ENCODE measurements at places on chromosomes 2 and 18.

- no peak for DNase-seq
Measured at GRCh38 chr2:122156176-122156890, 400.9 kb downstream of the TSN start.

GRCh38 chr2:233793465-233794127, 15.5 kb downstream of the MROH2A start:
- DNase-seq: no peak

- no peak for DNase-seq
Measured at GRCh38 chr18:37482002-37482401, 83.6 kb downstream of the CELF4 start.

- no peak for DNase-seq
Measured at GRCh38 chr2:133426791-133427190, 141.5 kb downstream of the NCKAP5 start.

DNA sequence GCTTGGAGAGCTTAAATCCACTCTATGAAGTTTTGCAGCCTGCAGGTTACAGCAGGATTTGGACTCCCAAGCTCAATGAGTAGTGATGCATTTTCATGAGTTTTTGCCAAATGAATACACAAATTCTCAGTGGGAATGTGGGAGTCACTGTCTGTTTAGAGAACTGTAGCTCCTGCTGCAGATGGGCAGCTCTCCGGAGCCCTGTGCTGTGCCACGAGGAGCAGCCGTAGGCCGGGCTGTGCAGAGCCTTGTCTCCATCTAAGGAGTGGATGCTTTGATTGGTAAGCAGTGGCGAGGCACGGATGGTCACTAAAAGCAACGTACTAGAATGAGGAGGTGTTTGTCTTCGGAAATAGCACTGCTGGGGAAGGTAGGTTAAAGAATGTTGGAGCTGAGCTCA, 96.0 kb upstream of the NFATC1 start:
- no peak for DNase-seq

DNA sequence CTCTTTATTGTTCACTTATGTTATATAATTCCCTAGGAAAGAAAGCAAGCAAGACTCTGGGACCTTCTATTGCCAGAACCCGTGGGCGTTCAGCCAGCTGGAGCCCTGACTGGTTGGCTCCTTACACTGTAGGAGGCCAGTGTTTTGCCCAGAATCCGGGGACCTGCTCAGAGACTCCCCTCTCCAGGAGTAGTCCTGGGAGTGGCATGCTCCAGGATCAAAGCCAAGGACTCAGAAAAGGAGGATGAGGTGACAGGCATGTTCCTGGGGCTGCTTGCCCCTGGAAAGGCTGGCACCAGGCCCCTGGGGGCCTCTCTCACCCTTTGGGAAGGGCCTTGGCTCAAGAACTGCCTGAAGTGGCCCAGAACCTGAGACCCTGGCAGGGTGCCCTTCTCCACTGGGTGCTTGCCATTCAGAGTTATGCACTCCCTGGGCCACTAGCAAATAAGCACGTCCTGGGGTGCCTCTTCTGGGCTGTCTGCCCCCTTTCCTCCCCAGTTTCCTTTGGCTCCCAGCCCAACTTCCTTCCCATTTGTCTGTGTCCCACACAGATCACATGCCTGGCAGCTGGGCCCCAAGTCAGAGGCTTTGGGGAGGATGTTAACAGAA, 19.6 kb upstream of the KIF3C start:
- no peak for DNase-seq

DNA sequence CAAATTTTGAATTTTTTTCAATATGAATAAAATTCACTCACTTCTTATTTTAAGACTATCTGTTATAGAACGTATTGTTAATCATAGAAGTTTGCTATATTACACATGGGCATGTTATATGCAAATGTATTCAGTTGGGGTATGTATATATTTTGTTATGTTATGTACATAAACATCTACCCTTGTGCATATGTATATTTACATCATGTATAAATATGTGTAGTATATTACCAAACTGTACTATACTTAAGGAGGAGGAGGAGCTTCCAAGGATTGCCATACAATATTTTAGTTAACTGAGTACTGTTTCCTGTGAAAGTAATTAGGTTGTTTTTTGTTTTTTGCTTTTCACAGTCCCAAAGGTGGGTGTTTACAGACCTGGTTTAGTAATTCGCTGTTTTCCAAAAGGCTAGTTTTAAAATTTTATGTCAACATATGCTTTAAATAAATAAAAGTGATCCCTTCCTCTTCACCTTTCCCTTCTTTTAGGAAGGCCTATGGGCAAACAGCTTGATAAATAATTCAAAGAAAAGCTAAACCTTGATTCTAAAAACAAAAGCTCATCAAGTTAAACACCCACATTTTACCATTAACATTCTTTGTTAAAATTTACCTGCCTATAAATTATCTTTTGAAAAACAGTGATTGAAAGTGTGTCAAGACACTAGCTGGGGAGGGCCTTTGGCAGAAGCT, 12.9 kb upstream of the POU3F3 start:
- DNase-seq: no peak

- DNase-seq: no peak
Measured at GRCh38 chr18:80041424-80041823, 7.2 kb downstream of the RBFA start.

GRCh38 chr2:217672472-217672871, 330.3 kb downstream of the TNS1 start:
- DNase-seq: no peak

GRCh38 chr2:237648016-237648381, 20.6 kb downstream of the LRRFIP1 start:
- DNase-seq: no peak

- no peak for DNase-seq
Measured at GRCh38 chr2:142725386-142725785, 152.1 kb upstream of the KYNU start.

- no peak for DNase-seq
Measured at GRCh38 chr2:168314236-168314635, 66.8 kb upstream of the STK39 start.

DNA sequence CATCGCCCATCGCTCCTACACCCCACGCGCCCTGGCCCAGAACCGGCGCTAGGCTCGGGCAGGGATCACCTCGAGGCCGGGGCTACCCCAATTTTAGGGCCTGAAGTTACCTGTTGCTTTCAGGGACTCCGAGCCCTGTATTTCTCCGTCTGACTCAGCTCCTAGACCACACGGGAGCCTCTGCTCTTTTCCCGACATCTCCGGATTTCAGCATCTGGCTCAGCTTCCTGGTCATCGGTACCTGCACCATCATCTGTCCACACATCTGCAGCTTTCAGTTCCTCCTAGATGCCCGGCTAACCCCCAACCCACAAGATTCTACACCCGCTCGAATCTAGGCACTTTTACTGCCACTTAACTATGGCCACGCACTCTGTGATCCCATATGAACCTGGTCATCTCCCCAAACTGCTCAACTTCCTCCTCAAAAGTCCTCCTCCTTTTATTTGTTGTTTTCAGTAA, 12.1 kb upstream of the HMSD start:
- DNase-seq: no peak

GRCh38 chr2:38498045-38498481, 104.7 kb downstream of the HNRNPLL start:
- peak; percentile 45 for DNase-seq

GRCh38 chr18:48832938-48833700, 117.6 kb downstream of the SMAD7 start:
- no peak for DNase-seq

GRCh38 chr2:161976917-161977316, 97.1 kb downstream of the DPP4 start:
- no peak for DNase-seq

GRCh38 chr2:25567406-25567805, 106.0 kb downstream of the DTNB start:
- DNase-seq: peak; percentile 61

DNA sequence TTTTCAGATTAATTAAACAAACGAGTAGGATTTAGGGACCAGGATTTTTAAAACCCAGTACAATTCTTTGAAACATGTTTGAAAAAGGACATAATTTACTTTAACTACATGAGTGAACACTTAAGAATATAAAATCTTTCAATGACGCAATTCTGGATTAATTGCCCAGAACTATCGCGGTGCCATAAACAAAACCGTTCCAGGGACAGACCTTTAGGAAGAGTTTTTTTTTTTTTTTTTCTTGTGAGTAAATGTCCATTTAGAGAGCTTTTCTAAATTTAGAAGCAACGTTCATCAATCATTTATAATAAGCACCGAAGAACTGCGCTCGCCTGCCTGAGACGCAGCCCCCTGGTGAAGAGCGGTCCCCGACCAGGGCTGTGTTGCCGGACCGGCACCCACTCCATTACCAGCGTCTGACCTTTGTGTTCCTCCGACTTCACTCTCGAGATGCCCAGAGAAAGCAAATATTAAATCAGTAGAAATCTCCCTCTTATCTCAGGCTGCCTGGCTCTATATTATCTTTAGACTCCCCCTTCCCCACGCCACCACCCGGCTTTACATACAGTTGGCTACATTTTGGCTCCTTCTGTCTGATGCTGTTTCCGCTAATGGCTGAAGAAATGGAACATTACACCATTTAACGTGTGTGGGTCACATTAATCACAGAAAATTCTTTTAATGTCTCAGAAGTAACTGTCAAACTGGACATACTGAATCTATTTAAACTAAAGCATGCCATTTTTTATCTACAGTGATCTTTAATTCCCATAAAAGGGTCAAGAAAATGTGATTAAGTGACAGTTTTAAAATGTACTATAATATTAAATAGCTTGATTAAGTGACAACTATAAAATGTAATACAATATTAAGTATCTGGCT, 364.0 kb upstream of the MEIS1 start:
- DNase-seq: no peak

DNA sequence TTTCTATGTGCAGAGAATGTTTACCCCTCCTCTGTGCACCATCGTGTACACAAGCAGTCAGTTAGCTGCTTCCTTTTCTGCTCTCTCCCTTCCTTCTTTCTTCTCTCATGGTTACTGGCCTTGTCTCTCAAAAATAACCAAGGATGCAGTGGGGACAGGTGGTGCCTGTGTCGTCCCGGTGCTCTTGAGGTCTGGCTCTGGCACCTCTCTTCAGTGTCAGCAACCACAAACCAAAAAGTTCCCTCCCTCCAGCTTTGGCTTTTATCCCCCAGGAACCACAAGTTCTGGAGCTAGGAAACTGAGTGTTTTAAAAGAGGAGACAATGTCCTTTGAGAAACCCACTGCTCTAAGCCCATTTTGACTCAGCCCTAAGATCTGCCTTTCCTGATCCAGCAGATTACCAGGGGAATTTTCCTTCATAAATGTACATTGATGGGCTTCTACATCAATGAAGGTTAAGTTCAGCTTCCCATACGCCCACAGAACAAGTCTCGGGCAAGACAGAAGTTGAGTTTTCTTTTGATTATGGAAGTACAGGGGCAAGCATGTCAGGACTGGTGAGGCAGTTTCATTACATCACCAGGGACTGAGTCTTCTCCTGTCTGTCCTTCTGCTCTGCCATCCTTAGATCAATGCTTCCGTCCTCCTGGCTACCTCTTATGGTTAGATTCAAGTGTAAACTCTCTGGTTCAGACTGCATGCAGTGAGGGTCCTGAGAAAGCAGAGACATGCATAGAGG, 232.2 kb downstream of the SETBP1 start:
- DNase-seq: no peak

- no peak for DNase-seq
Measured at GRCh38 chr2:30511122-30512083, 64.4 kb downstream of the LCLAT1 start.

DNA sequence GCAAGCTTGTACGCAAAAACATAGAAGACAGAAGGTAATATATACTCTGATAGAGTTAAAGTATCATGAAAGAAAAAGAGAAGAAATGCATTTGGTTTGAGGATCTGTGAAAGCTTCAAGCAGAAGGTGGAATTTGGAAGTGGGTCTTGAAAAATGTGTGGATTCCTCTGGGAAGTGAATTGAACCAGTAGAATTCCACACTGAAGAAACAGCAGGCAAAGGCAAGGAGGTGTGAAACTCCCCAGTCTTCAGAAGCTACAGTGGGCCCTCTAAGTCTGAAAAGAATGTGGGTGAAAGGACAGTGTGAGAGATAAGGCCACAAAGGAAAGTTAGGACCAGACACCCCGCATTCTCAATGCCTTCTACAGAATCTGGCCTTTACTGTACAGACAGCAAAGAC, 25.6 kb downstream of the COBLL1 start:
- no peak for DNase-seq

All from GM13977 (cell line).